Pancreas (tissue), 10 donors: ENCODE measurements at places on chromosomes 12 and 14.
A peak's percentile ranks its signal among the peaks of the same experiment; 100 is the strongest.

DNA sequence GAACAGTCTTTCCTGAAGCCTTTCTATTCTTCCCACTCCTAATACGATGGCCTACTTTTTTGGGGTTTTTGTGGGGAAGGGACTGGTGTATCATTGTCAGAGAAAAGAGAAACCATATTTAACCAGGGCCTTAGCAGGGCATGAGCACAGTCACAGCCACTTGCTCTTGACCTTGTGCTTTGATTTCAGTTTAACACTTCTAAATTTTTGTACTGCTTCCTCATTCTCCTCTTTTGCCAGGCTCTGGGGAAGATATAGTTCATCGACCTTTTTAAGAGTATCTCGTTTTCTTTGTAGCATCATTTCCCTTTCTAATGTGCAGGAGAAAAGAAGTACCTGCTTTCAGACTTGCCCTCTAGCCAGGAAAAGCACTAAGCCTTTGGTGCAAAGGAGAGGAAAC, 2.2 kb downstream of the ZBTB1 start:
- no peak overlapping the region for H3K4me3 ChIP-seq
- H3K36me3 ChIP-seq, result no peaks in the 10 kb centered on the region
- DNase-seq, result no peak
- H3K27ac ChIP-seq, result peak overlapping the region; percentile 99

DNA sequence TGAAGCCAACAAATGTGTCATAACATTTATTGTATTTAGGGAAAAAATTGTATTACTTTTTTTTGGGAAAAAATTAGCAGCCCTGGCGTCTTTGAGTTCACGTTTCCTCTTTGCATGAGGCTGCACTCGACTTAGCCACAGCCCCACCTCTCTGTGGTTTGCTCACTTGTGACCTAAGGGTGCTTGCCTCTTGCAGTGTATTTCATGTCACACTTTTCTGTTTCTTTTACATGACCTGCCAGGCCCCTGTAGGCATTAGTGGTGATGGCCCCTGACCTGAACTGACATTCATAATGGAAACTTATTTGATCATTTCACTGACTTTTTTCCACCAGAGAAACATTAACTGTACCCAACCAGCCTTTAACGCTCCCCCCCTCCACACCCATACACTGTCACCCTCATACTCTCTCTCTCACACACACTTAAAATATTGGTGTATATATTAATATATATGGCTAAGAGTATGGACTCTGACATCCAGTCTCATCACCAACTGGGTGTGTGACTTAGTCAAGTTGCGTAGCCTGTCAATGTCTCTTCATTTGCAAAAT, 122.9 kb downstream of the PRKCH start:
- H3K27me3 ChIP-seq, result no peaks in the 10 kb centered on the region
- no peaks in the 10 kb centered on the region for H3K4me1 ChIP-seq
- H3K27ac ChIP-seq, result no peak overlapping the region
- no peak overlapping the region for H3K4me3 ChIP-seq

- no peaks in the 10 kb centered on the region for H3K27me3 ChIP-seq
- no peak overlapping the region for H3K4me3 ChIP-seq
Measured at GRCh38 chr14:54743382-54743781, 159.2 kb downstream of the GCH1 start.

GRCh38 chr12:27297566-27297965, 35.1 kb upstream of the BMAL2 start:
- peaks cover 4% of the 10 kb centered on the region for H3K4me1 ChIP-seq
- no peak overlapping the region for H3K4me3 ChIP-seq
- H3K27ac ChIP-seq, result no peak overlapping the region
- no peaks in the 10 kb centered on the region for H3K27me3 ChIP-seq

DNA sequence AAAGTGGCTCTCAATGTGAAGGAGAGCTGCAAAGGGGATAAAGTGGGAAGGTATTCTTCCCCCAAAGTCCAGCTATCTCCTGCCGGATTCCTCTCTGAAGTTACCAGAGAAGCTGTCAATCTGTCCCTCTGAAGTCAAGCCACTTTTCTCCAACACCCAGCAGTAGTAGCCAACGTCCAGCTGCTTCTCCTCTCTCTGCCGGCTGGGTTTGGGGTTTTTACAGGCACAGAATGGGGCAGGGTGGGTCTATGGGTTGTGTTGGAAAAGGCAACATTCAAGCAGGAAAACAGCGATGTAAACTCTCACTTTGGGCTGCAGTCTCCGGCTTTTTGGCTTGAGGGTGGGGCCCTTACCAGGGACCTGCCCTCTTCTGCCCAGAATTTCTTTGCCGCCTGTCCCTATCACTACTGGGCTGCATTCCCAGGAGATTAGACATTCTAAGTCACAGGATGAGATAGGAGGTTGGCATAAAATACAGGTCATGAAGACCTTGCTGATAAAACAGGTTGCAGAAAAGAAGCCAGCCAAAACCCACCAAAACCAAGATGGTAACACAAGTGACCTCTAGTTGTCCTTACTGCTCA, 16.3 kb downstream of the CAPZA3 start:
- no peak for DNase-seq
- H3K4me1 ChIP-seq, result no peaks in the 10 kb centered on the region
- no peaks in the 10 kb centered on the region for H3K27me3 ChIP-seq
- no peak overlapping the region for H3K27ac ChIP-seq
- no peaks in the 10 kb centered on the region for H3K36me3 ChIP-seq

GRCh38 chr14:51717766-51718165, 66.1 kb downstream of the FRMD6 start:
- no peaks in the 10 kb centered on the region for H3K4me1 ChIP-seq
- H3K27me3 ChIP-seq, result no peaks in the 10 kb centered on the region
- DNase-seq, result no peak
- H3K36me3 ChIP-seq, result no peaks in the 10 kb centered on the region
- H3K27ac ChIP-seq, result no peak overlapping the region

DNA sequence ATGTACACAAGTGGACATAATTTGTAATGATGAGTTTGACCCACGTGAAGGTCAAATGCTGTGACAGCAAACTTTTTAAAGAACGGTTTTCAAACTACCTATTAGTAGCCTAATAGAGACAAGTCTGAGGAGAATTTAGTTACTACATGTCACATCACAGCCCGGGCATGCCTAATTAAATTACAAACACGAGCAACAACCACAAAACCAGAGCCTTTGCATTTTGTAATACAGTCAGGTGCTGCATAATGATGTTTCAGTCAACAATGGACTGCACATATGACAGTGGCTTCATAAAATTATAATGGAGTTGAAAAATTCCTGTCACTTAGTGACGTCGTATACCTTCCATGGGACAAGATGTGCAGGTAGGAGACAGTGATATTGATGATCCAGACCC, 274.5 kb downstream of the DACT1 start:
- H3K36me3 ChIP-seq, result no peaks in the 10 kb centered on the region
- no peaks in the 10 kb centered on the region for H3K27me3 ChIP-seq
- H3K4me3 ChIP-seq, result no peak overlapping the region
- no peak overlapping the region for H3K27ac ChIP-seq

DNA sequence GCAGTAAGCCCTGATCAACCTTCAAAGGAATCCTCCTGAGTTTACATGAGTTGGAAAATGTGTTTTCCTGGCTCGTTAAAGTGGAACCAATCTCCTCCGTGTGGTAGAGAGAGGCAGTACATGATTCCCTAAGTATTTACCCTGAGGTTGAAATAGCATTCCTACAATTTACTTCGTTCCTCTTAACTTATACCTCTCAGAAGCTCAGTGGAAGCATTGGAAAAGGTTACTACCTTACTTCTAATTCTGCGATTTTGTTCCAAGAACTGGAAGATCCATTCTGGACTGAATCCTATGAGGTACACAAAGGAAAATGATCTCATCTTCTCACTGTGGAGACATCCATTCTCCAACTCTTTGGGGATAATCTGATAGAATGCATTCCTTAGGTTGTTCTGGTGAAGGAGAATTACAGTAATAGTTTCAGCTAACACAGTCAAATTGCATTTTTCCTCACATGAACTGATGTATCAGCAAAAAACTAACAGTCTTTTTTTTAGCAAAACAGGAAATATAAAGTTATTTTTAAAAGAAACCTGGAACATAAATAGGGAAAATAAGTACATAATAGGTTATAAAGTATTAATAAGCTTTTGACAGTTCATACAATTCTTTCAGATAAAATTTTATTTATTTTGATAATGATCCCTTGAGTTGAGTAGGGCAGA, 475.6 kb downstream of the PDZRN4 start:
- H3K4me1 ChIP-seq, result no peaks in the 10 kb centered on the region
- no peaks in the 10 kb centered on the region for H3K27me3 ChIP-seq
- no peak overlapping the region for H3K4me3 ChIP-seq
- no peaks in the 10 kb centered on the region for H3K36me3 ChIP-seq
- no peak for DNase-seq
